ENCODE measurements at places on chromosomes 5 and 9. TPM values are rescaled to one million over a fixed set of nuclear protein-coding genes. Genes with fewer than 3 reads are reported as not detected.

The ARHGEF39 gene
- 0.32 TPM for total RNA-seq

The NFIB gene
- total RNA-seq: 10.7 TPM

The RASEF gene
- total RNA-seq: 0.16 TPM

The PRRT1B gene
- not detected for total RNA-seq

The CWC27 gene
- 14.9 TPM for total RNA-seq

The TRIM52 gene
- 5.7 TPM for total RNA-seq

The IL13 gene
- total RNA-seq: not detected

The LURAP1L gene
- total RNA-seq: 62.1 TPM

The UBE2QL1 gene
- total RNA-seq: under 0.01 TPM

The HBEGF gene
- 0.47 TPM for total RNA-seq

The CYLC2 gene
- total RNA-seq: not detected
